ENCODE measurements at places on chromosomes 12 and 14.
A peak's percentile ranks its signal among the peaks of the same experiment; 100 is the strongest.

DNA sequence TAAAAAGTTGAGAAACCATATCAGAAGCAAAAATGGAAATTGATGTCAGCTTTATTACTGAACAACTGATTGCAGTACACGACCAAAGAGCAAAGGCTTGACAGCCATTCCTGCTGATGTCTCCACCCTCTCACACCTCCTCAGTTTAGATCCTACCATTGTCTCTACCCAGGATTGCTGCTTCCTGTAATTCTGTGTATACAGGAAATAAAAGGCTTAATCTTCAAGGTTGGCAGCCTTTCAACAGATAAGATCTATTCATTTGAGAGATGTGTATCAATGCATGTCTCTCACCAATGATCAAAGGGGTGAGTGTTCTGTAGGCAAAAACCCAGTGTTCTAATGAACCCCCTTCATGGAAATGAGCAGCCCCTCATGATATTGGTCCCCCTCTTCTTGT is 27.0 kb downstream of the SLCO1C1 start:
- no peak for DNase-seq

DNA sequence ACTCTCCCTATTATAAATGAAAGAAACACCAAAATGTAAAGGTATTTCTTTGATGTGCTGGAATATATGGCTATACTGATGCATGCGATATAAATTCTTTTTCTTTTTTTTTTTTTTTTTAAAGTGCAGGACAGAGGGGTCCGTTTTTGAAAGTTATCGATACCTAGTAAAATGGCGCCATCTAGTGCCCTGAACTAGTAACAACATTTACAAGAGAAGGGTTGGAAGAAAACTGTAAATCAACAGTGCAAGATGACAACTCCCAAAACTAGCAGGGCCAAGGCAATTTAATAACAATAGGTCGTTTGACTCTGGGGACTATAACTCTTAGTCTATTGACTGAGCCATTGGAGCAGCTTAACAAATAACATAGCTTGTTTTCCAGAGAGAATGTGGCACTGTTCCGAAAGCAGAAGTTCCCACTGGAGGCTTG is 137.7 kb downstream of the SPTSSA start:
- no peak for DNase-seq

DNA sequence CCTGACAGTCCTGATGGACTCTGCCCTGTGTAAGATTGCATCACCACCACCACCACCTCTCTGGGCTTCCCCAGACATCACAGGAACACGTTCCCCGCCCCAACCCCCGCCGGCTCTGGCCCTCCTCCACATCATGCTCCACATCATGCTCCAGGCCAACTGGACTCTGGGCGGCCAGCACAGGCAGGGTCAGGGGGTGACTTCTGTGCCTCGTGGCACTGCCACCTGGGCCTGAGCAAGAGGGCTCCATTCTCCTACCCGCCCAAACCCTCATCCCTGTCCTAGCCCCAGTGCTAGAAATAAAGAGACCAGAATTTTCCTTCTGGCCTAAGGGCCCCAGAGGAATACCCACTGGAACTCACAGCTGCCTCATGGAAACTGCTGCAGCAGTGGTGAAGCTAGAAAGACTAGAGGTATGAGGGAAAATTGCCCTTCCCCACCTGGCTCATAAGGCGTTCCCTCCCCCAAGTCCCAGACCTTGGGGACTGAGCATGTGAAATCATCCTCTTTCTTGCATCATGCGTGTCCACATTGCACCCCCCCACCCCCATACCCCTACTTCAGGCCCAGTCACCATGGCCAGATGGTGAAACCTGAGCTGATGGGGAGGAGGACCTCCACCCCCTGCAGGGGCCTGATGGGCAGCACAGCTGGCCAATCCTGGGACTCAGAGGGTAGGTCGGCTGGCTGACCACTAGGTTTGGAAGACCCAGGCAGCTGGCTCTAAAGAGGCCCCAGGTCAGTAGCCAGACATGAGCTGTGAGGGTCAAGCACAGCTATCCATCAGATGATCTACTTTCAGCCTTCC is at the start of gene INHBE:
TSS of gene INHBE (plus strand) at position 742 of the 808 bp plus-strand sequence. CDS start 230 bp downstream, outside the sequence.
- peak; percentile 89 for DNase-seq

- peak; percentile 17 for DNase-seq
Observed at GRCh38 chr14:90045616-90046015, 16.2 kb upstream of the KCNK13 start.

DNA sequence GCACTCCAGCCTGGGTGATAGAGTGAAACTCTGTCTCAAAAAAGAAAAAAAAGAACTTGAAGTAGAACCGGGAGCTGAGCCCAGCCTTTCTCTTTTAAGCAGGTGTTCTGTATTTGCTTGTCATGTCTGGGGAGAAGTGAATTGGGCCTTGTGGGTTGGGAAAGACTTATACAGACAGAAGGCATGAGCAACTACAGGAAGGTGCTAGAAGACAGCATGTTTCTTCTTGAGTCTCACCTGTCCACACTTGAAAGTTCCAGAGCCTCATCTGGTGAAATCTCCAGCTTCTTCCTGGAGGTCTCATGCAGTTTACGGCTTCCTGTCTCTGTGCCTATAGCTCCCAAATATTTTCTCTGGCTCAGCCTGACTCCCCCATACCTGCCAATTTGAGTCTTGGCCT is 2.5 kb downstream of the PGAM5 start:
- no peak for DNase-seq

- no peak for DNase-seq
Observed at GRCh38 chr12:55760663-55761062, 17.7 kb downstream of the GDF11 start.

GRCh38 chr14:94663538-94663937 is 51.3 kb downstream of the SERPINA3 start:
- no peak for DNase-seq

- no peak for DNase-seq
Observed at GRCh38 chr14:22519877-22520685, 68.9 kb downstream of the DAD1 start.

DNA sequence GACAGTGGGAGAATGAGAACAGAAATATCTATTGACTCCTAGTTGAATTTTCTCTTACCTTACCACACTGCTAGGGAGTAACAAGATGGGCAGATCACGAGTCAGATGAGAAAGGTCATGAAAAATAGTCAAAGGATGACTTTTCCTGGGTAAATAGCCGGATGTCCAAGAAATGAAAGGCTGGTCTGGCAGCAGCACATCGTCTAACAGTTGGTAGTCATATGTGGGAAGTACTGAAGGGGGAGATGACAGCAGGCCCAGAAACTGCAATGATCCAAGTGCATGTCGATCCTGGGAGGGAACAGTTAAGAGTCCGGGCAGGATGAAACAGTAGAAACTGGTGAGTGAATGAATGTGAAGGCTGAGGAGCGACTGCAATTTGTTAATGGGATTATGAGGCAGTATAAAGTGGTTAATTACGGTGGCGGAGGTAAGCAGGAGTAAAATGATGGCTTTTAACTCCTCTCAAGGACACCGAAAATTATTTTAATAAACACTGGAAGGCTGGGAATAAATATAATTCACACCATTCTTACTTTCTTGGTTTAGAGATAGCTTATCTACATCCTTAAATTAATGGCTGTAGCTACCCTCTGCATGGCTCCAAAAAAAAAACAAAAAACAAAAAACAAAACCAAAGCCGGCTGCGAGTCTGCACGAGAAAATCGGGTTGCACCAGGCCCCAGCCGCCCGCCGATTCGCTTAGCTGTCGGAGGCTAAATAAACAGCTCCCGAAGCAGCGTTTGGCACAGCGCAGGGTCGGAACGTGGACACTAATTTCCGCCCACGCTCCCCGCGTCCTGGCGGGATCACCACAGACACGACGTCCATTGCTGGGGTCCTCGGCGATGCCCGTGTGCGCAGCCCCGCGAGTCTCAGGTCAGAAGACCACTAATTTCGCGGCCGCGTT is 1.0 kb upstream of the ERC1 start:
- peak; percentile 57 for DNase-seq

- DNase-seq, result no peak
Observed at GRCh38 chr12:54038284-54038870, 5.5 kb downstream of the HOXC5 start.

GRCh38 chr14:68788275-68788995 is 4.4 kb downstream of the ZFP36L1 start:
- no peak for DNase-seq

DNA sequence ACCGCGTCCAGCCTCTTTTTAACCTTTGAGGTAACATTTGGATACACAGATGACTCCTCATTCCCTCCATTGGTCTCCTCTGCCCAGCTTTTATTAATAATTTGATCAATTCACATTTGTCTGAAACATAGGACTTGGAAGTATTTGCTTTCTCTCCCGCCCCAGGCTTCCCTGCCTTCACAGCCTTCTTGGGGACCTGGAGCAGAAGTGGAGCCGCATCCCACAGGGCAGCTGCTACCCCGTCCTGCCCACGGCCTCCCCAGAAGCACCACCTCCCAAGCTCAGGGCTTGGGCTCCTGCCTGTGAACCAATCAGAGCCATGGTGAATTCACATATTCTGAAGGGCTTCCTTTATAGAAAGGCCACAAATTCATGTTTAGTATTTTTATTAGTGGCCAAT is 97.6 kb downstream of the PIWIL1 start:
- no peak for DNase-seq

DNA sequence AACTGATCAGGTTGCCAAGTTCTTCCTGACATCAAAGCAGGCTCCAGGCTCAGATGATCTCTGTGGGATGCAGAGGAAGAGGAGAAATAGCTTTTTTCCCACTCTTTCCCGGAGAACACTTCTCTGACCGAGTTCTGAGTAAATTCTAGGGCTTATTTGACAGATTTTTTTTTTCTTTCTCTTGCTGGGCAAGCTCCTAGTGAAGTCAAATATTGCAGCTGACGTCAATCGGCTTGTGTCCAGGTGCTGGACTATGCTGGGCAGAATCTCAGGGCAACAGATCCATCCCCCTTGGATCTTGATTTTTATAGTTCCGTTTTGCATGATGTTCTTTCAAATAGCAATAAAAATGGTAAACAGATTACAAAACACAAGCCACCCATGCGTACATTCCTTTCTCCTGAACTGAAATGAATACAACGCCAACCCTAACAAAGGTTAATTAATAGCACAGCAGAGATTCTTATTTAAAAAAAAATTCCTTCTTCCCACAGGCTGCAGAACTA is 182.2 kb downstream of the NOVA1 start:
- no peak for DNase-seq

GRCh38 chr14:75222208-75222701 is 45.8 kb upstream of the TMED10 start:
- DNase-seq, result no peak

- no peak for DNase-seq
Observed at GRCh38 chr12:11545484-11546330, 103.8 kb upstream of the ETV6 start.

DNA sequence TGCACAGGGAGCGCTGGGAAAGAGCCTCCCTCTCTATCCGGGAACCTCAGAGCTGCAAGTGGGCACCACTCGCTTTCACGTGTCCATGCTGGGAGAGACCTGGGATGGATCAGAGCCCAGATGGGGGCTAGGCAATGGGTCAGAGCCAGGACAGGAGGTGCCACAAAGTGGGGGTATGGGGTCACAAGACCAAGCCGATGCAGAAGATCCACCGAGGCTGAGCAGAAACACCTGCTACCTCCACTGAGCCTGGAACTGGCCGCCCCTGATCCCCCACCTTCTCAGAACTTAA is 180.9 kb upstream of the SFSWAP start:
- no peak for DNase-seq

DNA sequence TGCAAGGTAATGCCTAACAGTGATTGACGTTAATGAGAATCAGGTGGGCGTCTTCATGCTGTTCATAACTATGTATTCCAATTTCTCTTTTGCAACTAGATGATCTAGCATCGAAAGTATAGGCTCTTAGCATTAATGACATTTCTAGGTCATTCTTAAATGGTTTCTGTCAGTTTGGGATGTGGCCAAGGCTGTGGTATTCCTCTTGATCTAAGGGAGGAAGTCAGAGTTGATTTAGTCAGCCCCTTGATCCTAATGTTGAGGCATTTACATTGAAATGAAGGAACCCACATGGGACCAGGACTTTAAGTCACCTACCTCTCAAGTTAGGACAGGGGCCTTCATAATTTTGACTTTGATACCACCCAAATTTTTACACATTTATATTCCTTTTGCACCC is 448.1 kb downstream of the NPAS3 start:
- no peak for DNase-seq

- DNase-seq, result no peak
Observed at GRCh38 chr14:67680121-67680602, 5.7 kb upstream of the VTI1B start.

- no peak for DNase-seq
Observed at GRCh38 chr12:113316155-113316554, 18.8 kb downstream of the SLC8B1 start.

DNA sequence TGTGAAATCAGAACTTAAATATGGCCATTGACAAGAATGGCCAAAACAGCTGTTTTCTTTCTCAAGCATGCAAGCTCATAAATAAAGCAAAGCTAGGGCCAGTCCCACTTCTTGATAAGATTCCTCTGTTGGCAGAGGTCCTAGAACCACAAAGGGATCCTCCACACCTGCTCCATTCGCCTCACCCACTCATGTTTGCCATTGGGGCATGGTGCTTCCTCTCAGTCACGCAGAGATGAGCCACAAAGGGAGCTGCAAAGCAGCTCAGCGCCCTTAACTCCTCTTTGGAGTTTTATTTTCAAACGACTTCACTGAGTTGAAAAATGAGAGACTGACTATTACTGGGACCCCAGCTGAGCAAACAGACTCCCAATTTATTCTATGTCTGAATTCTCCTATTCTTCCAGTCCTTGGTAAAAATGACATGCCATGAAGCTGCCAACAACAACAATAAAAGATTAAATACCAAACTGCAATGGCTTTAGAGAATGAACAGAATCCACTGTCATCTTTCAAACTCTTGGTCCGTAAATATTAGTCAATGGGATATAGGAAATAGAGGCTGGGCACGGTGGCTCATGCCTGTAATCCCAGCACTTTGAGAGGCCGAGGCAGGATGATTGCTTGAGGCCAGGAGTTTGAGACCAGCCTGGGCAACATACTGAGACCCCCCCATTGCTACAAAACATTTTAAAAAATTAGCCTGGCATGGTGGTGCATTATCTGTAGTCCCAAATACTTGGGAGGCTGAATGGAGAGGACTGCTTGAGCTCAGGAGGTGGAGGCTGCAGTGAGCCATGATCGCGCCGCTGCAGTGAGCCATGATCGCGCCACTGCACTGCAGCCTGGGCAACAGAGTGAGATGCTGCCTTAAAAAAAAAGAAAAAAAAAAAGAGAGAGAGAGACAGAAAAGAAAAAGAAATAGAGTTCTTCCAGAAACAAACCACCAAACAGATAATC is 16.4 kb downstream of the MANSC1 start:
- no peak for DNase-seq

- no peak for DNase-seq
Observed at GRCh38 chr12:11822081-11822834, 172.8 kb downstream of the ETV6 start.

DNA sequence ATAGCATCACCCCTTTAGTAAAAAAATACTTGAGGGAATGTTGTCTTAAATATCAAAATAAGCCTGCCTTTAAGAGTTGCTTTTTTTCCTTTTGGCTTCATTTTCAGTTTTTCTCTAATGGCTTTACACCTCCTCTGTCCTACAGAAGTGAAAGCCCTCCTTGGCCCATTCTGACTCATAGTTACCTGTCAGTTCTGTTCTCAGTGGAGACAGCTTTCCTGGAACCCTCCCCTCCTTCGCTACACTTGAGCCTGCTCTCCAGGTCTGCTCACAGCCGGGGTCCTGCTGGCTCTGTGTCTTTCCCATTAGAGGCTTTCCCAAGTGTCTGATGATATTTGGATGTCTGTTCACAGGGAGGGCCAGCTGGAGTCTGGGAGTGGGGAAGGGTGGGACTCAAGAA is 84.0 kb downstream of the PELI2 start:
- DNase-seq, result no peak

Measured in ecto neural progenitor cell (in vitro differentiated cells).